Left cardiac atrium (tissue), 4 donors: ENCODE measurements at places on chromosomes 13 and 19. TPM values are rescaled to one million over a fixed set of nuclear protein-coding genes. Genes with fewer than 3 reads are reported as not detected.
A peak's percentile ranks its signal among the peaks of the same experiment; 100 is the strongest.

ZNF780A gene
- total RNA-seq: 13.0 TPM

- DNase-seq: no peak
Measured at GRCh38 chr19:50371914-50372475, 4.3 kb upstream of the NR1H2 start.

RGL3 gene
- 15.1 TPM for total RNA-seq

DNA sequence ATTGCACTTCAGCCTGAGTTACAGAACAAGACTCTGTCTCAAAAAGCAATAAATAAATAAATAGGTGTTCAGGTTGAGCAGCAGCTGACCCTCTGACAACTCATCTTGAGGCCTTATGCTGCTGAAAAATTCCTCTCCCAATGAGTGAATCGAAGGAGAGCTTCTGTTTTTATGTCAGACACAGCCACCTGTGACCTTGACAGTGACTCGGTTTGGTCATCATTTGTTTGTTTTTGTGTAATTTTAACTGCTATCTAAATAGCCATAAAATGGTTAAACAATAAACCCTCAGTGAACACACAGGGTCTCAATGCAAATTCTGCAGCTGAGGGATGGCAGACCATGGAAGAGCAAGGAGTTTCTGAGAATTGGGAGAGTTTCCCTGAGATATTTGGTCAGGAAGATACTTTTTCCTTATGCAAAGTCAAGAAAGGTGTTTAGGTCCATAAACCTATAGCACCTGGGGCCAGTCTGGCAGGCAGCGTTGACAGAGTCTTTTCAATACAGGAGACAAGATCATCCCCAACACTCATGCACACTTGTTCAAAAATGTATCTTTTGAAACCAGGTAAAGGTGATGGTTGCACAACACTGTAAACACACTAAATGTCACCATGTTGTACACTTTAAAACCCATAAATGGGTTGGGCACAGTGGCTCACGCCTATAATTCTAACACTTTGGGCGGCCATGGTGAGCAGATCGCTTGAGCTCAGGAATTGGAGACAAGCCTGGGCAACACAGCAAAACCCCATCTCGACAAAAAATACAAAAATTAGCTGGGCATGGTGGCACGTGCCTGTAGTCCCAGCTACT is 16.6 kb upstream of the SLC25A30 start:
- DNase-seq: no peak

HPN gene
- 7.2 TPM for total RNA-seq

DNA sequence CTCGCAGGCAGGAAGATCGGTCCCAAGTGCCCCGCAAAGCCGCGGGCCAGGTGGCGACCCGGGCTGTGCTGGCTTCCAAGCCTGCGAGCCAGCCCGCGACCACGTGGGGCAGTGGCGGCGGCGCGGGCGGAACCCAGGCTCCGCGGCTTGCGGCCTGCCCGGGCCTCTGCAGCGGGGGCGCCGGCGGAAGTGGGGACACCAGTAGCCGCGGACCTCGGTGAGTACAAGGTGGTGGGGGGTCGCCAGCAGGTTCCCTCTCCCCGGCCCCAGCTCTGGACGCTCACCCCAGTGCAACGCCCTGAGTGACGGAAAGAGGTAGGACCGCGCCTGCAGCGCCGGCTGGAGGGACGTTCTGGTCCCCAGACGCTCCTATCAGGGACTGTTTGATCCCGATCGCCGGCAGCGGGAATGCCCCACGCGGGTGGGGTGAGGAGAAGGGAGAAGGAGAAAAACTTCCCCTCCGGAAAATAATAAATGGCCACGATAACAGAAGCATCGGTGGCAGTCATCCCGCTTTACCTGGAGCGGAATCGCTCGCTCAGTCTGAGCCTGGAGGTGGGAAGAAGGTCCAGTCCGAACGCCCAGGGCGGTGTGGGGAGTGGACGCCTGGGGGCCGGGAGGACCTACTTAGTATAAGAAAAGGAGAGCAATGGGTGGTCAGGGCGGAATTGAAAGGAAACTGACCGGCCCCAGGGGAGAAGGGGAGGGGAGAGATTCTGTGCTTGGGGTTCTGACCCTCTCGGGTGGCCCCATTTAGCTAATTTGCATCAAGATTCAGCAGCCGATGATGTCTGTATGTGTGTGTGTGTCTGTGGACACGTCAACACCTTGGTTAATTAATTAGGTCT is at the start of gene GEMIN7:
GEMIN7 (plus strand) TSS at position 198 of the 848 bp plus-strand sequence. CDS start 10,855 bp downstream, outside the sequence.
- DNase-seq: peak; percentile 83

GRCh38 chr13:82370316-82370715 is 1512.0 kb downstream of the SLITRK1 start:
- DNase-seq: no peak

ADGRE3 gene
- not detected for total RNA-seq

ADAMTSL5 gene
- total RNA-seq: 18.9 TPM
